ENCODE measurements at places on chromosomes 7 and 10.

GRCh38 chr7:22435720-22436119 is 64.3 kb downstream of the STEAP1B start:
- DNase-seq = no peak

- no peak for DNase-seq
These were observed 25.6 kb downstream of the ADCYAP1R1 start for GRCh38 chr7:31077484-31078362.

DNA sequence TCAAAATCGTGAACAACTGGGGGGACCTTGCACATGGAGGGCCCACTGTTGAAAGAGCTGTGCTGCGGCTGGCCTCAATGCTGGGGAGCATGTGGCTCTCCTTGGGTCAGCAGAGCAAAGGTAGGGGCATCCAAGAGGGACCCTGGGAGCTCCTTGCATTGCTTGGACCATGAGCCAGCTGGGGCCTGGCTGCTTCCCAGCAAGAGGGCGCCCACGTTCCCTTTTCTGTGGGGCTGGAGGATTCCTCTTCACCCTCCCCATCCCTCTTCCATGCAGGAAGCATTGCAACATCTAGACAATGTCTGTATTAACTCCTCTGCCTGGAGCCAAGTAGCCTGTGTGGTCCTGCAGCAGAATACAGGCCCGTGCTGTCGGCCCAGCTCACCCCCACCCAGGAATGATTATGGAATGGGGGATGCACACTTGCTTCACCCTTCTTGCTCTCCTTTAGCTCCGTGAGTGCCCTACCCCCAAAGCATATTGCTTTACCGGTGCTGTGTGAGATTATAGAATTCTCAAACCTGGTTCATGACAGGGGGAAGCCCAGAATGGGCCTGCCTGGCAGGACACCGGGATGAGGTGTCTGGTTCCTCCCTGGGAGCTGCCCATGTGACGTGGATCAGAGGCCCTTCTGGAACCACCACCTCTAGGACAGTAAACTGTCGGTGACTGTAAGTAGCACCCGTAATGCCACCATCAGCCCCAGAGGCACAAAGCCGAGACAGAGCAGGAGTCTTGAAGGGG is 61.9 kb downstream of the SYPL1 start:
- no peak for DNase-seq

DNA sequence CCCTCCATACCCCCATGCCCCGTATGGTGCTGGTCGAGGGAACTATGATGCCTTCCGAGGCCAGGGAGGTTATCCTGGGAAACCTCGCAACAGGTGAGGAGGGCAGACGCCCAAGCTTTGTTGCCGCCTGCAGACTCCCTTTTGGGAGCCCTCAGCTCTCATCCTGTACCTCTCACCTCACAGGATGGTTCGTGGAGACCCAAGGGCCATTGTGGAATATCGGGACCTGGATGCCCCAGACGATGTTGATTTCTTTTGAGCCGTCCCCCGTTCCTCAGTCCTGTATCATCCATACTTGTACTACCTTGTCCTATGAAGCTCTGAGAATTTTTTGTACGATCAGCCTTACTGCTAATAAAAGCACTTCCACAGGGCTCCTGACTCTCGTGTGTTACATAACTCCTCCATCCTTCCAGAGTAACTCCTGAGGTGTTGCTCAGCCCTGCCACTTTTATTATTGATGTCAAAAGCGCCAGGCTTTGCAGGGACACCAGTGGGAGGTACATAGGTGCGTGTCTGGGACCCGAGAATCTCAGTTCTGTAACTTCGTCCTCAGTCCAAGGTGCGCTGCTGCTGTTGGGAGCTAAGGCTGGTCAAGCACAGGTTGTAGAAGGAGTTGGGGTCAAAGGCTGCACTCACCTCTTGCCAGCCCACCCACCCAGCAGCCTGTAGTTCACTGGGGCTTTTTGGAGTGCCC is 1.1 kb downstream of the UFSP1 start:
- no peak for DNase-seq

DNA sequence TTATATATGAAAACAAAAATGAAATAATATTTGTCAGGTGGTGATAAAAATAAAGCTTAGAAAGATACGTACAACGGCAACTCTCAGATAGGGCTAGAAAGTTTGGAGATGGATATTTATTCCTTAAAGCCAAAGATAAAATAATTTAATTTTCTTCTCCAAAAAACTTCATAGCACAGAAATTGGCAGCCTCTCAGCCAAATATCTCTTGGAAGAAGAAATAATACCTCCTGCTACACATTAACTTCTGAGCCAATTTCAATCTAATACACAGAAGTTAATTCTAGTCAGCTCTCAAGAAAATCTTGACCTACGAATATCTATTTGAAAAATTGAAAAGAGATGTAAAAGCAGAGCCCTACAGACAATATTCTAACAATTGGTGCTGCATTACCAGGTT is 122.4 kb downstream of the TES start:
- no peak for DNase-seq

- DNase-seq = no peak
These were observed 30.7 kb downstream of the ELFN1 start for GRCh38 chr7:1700536-1701333.

- DNase-seq = no peak
These were observed 14.9 kb downstream of the MINPP1 start for GRCh38 chr10:87519582-87519981.

DNA sequence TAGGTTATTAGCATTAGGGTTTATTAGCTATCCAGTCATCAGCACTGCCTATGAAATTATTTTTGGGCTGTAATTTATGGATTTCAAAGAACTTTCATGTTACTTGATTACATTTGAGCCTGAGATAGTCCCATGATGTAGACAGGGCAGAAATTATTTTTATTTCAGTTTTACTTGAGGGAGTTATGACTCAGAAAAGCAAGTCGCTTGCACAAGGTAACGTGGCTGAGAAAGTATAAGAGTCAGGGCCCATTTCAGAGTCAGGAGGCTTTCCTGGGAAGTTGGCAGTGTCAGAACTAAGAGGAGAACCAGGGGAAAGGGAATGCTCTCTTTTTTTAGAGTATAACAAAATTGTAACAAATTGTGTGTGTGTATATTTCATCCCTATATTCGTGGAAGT is 16.5 kb downstream of the GATA3 start:
- DNase-seq = no peak

DNA sequence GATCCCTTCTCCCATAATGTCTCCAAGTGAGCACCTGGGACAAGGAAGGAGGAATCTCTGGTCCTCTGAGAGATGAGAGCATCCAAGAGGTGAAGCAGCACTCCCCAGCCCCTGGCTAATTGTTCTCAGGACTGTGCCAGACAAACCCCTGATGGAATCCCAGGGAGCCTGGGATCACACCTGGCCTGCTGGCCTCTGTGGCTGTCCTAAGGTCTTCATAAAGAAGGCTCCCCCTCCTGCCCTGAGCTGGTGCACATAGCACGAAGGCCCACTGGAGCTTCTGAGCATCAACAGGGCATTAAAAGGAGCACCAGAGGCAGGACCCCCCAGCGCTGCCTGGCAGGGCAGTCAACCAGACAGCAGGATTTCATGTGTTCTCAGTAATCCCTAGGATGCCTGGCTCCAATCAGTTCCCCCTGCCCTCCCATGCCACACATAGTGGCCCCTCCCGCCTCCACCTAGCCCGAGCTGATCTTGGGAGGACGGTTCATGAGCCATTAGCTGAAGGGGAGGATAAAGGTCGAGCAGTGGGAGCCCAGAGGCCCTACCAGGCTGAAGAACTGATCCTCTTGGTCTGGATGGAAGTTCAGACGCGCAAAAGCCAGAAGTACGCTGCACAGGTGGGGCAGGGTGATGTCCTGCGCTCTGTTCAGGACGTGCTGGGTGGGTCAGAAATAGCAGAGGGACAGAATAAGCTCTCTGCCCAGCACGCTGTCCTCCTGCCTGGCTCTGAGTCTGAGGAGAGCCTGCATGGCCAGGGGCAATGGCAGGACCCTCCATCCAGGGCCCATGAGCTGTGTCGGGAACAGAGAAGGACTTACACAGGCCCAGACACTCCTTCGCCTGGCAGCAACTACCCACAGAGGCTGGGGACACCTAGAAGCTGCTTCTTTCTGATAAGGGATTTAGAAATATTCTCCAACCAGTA is 8.4 kb downstream of the TBRG4 start:
- no peak for DNase-seq

DNA sequence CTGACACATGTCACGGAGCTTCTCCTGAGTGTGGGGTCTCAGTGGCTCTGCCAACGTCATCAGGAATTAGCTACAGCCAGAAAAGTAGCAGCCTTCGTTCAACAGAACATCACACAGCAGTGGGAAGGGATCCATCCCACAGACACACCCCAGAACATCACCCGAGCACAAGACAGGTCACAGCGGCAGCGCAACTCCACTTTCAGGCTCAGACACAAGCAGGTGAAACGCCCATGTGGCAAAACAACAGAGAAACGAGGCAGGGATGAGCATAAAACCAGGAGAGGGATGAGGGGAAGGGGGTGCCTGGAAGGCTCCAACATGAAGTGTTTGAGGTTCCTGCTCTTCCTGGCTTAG is 44.8 kb downstream of the CAMK2B start:
- DNase-seq = no peak

GRCh38 chr7:73986158-73986631 is 41.8 kb upstream of the ELN start:
- DNase-seq = no peak

DNA sequence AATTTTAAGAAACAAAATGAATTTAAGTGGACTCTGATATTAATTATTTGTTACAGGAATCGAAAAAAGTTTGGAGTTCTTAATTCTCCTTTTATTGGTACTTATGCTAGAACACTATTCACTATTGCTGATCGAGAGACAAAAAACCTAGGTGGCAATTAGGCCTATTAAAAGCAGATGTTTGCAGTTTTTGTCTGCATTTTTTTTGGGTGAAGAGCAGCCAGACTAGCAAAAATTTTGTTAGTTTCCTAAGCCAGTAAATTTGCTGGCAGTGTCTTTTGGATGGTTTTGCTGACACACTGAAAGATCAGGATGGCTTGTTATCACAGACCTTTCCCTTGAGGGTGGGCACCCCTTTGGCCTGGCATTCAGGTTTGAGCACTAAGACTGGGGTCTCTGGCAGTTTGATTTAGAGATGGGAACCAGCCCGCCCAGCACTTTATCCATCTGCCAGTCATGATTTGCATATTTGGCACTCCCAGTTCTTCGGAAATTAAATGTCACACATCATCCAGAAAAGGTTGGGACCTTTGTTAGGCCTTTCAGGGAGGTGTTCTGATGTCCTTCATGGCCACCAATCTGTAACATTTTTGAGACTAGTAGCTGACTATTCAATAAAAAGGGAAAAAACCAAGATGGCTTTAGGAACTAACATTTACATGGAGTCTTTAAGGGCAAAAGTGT is 57.3 kb downstream of the INPP5F start:
- DNase-seq = no peak

- DNase-seq = no peak
These were observed 83.1 kb downstream of the ADCY1 start for GRCh38 chr7:45657136-45657889.

DNA sequence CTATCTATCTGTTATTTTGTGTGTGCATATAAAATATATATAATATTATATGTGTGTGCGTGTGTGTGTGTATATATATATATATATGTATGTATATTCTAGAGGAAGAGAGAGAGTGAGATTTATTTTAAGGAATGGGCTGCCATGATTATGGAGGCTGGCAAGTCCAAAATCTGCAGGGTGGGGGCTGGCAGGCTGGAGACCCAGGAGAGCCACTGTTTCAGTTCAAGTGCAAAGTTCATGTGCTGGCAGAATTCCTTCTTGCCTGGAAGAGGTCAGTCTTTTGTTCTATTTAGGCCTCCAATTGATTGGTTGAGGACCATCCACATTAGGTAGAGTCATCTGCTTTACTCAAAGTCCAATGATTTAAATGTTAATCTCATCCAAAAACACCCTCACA is 42.3 kb upstream of the GARS1 start:
- no peak for DNase-seq

- no peak for DNase-seq
These were observed 644 bp downstream of the UMAD1 start for GRCh38 chr7:7641129-7641663.

- DNase-seq = no peak
These were observed 111.4 kb upstream of the FGFR2 start for GRCh38 chr10:121709675-121710073.

DNA sequence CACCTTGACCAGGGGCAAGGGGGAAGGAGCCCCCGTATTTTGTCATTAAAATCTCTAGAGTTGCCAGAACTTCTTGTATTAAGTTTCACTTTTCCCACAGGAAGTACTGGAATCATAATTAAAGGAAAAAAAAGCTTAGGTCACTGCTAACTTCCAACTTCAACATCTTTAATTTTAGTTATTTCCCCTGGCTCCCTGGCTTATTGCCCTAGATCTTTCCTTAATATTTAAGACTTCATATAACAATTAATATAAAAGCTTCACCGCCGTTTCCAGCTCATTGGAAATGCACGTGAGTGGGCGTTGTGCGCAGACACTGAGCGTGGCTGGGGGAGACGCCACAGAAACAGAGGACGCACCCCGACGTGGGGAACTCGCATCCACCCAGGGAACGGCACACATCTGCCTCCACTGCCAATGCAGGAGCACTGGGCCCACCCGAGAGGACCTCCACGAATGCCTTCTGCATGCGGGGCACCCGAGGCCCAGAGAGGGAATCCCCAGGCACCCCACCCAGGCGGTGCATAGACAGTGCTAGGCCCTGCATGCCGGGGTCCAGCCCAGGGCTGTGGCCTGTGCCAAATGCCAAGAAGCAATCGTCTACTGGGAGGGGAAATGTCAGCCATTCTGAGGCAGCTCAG is 72.2 kb downstream of the ADARB2 start:
- DNase-seq = no peak

DNA sequence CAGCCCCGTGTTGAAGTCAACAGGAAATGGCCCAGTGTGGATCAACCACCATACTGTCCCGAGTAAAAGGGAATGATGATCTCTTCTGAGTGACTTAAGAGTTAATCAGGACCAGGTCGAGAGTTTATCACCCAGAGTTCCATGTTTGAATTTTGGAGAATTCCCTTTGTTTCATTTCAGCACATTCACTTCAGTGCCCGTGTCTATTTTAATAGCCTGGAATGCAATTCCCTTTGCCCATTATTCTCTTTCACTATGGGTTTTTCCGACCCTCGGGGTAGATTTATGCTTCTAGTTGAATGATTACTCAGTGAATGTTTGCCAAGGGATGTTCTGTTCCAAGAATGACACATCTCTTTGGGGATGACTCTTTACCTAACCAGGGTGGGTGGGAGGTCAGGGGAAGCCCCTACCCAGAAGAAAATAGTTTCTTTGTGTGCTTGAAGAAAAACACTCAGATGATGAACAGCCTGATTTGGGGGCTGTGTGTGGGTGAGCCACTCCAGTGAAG is 594.9 kb downstream of the INHBA start:
- DNase-seq = no peak

DNA sequence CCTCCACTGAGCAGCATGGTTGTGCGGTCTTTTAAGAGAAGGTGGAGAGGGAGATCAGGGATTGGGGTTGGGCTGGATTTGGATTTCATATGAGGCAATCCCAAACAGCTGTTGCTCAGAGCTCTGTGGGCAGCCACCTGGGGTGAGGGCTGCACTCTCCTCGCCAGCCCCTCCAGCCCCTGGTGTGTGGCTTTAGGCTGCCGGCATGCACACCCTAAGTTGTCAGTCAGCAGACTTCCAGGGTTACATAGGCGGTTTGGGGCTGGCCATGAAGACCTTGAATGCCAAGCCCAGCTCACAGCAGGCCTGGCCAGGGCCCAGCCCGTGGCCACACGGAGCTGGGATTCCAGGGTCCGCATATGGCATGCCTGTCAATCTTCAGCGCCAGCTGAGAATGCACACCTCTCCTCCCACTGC is 54.8 kb downstream of the ZMIZ1 start:
- DNase-seq = no peak
